ENCODE measurements at places on chromosomes 2 and 18. TPM values are rescaled to one million over a fixed set of nuclear protein-coding genes. Genes with fewer than 3 reads are reported as not detected.

Gene HOXD1
- total RNA-seq: 0.08 TPM

Gene BBS5
- 3.8 TPM for total RNA-seq

GRCh38 chr2:20994130-20994529, 49.7 kb downstream of the APOB start:
- DNase-seq: no peak

Gene TMEM198
- total RNA-seq: 5.6 TPM

- no peak for DNase-seq
Observed at GRCh38 chr2:23689891-23690290, 237.0 kb downstream of the ATAD2B start.

DNA sequence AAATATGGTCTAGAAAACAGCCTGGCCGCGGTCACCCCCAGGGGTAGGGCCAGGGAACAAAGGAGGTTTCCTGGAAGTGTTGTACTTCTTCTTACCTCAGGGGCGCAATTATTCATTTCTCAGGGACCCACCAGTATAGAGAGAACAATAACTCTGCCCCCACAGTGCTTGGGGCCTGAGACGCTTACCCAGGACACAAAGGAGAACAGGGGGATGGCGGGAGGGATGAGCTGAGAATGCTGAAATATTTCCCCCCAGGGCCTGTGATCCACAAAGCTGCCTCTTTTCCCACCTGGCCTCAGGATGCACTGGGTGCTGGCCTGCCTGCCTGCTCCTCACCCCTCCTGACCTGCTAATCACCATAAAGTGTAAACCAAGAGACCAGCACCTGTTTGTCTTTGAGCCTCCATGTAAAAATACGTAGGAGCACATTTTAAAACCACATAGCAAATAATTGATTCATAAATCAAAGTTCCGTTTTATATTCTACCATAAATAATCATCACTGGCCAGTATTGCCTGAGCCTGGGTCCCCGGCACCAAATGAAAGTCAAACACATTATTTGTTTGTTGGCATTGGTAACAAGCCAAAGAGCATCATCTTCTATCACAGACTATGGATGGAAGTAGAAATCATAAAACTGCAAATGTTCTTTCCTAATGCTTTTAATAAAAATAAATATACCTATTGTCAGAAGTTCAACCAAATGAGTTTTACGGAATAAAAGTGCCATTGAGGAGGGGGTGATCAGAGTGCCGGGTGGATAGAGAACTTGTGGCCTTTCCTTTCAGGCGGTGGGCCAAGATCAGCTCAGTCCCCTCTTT, 67.3 kb upstream of the RMDN2 start:
- DNase-seq: no peak

DNA sequence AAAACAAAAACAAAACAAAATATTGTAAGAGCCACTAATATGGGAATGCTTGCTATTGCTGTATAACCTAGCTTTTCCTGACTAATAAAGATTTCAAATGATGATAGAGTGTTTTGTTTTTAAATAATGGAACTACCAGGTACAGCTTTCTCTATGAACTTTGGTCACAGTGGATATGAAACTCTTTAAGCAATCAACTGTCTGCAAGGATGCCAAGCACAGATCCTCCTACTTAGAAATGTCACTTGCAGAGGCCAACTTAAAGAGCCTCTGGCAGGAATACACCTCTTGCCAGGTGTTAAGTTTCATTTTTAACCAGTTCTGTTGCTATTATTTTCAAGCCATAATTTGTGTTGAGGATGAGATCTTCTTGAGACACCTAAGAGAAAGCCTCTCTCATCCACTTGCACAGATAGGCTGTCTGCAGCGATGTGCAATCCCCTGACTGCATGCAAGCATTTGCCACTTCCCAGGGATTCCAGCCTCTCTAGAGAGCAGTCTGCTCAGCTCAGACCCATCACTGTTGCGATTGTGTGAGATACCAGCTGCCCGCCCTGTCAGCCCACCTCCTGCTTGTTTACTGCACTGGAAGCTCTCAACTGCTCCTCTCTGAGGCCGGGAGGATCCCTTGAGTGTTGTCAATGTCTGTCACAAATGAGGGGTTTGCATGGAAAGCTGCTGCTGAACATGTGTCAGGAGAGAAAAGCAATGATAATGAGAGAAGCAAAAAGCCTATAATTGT, 86.1 kb upstream of the SCG2 start:
- DNase-seq: no peak
